ENCODE measurements at places on chromosomes 3 and 15. TPM values are rescaled to one million over a fixed set of nuclear protein-coding genes. Genes with fewer than 3 reads are reported as not detected.

Gene CRABP1
- not detected for total RNA-seq

Gene IP6K2
- total RNA-seq: 53.2 TPM

Gene SLITRK3
- total RNA-seq: not detected

Gene BCHE
- total RNA-seq: not detected

Gene EPM2AIP1
- total RNA-seq: 21.0 TPM

Gene LAMB2
- total RNA-seq: not detected

Gene FAM81A
- total RNA-seq: 0.23 TPM

Gene CHD2
- 153 TPM for total RNA-seq

Gene SMAD6
- 1.4 TPM for total RNA-seq

Gene HOMER2
- total RNA-seq: 12.9 TPM

Gene EOMES
- total RNA-seq: 0.86 TPM

Gene MELTF
- total RNA-seq: 8.5 TPM

Gene PTPRG
- total RNA-seq: 0.05 TPM

Gene DTX3L
- 92.4 TPM for total RNA-seq

Gene OSTN
- not detected for total RNA-seq

Gene PCLAF
- total RNA-seq: 88.6 TPM

Gene ZSCAN2
- total RNA-seq: 6.5 TPM

Gene CATSPER2
- total RNA-seq: 4.0 TPM

Gene MASP1
- total RNA-seq: not detected

Gene CYP19A1
- not detected for total RNA-seq

Gene MRPS25
- total RNA-seq: 43.0 TPM

Gene CNBP
- total RNA-seq: 298 TPM

Gene IQCF5
- not detected for total RNA-seq

Gene RNF111
- total RNA-seq: 40.8 TPM

Gene PRICKLE2
- not detected for total RNA-seq

Gene EXD1
- total RNA-seq: not detected

Gene SCAANT1
- total RNA-seq: not detected

Gene C3orf49
- not detected for total RNA-seq

Gene SH3GL3
- total RNA-seq: not detected

Gene STRA6
- not detected for total RNA-seq

Gene CCR9
- not detected for total RNA-seq

Gene FANCD2OS
- total RNA-seq: not detected

Gene PEAK1
- 28.1 TPM for total RNA-seq

Gene HDGFL3
- 26.7 TPM for total RNA-seq

Gene SERINC4
- total RNA-seq: not detected

Gene GOLGA6L1
- total RNA-seq: not detected

Gene NAA80
- total RNA-seq: 35.3 TPM

Gene P2RY14
- total RNA-seq: 0.51 TPM

Gene LDHAL6B
- not detected for total RNA-seq

Gene GLCE
- 3.3 TPM for total RNA-seq

Gene ANKRD63
- total RNA-seq: 0.23 TPM

Gene ATP10A
- total RNA-seq: 45.2 TPM

Gene FBXO40
- total RNA-seq: not detected

Gene ARL14
- total RNA-seq: not detected

Gene SKOR1
- total RNA-seq: 0.30 TPM

Gene C3orf22
- not detected for total RNA-seq

Gene SLC24A5
- not detected for total RNA-seq

Gene PTH1R
- total RNA-seq: not detected

Gene SI
- not detected for total RNA-seq

Gene SLC9C1
- total RNA-seq: not detected

Gene GATM
- total RNA-seq: 0.81 TPM

Gene KLHL6
- 53.4 TPM for total RNA-seq

Gene ASB14
- total RNA-seq: not detected

Gene ZNF662
- total RNA-seq: 0.71 TPM

Gene RAB11A
- 135 TPM for total RNA-seq

Gene EFCAB12
- 0.68 TPM for total RNA-seq

Gene GPR62
- total RNA-seq: not detected

All from activated naive CD4-positive, alpha-beta T cell treated with anti-CD3 and anti-CD28 coated beads, Interleukin-2, amount 10 ng/mL, durations not matched to agents 5 hours and 36 hours (primary cell).